ENCODE measurements at places on chromosomes 7 and 10. TPM values are rescaled to one million over a fixed set of nuclear protein-coding genes. Genes with fewer than 3 reads are reported as not detected.

- no peak for DNase-seq
These were observed 54.9 kb downstream of the AHCYL2 start for GRCh38 chr7:129279757-129280156.

GRCh38 chr7:80589631-80590030, 48.8 kb upstream of the CD36 start:
- DNase-seq: no peak

The LIPJ gene
- not detected for total RNA-seq

DNA sequence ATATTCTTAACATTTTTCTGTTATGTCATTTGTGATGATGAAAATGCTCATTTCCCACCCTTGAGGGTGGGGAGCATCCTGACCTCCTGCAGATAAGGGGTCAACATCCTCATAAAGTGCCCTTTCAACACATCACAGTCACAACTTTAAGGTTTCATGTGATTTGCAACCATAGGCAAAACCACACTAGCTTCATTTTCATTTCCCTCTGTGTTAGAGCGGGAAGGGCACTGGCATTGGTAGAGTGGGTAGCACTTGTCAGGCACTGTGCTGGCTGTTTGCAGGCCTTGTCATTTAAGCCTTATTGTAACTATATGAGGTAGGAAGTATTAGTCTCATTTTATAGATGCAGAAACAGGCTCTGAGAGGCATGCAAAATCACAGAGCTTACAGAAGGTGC, 39.8 kb downstream of the PSMC2 start:
- no peak for DNase-seq

The MBL2 gene
- not detected for total RNA-seq

DNA sequence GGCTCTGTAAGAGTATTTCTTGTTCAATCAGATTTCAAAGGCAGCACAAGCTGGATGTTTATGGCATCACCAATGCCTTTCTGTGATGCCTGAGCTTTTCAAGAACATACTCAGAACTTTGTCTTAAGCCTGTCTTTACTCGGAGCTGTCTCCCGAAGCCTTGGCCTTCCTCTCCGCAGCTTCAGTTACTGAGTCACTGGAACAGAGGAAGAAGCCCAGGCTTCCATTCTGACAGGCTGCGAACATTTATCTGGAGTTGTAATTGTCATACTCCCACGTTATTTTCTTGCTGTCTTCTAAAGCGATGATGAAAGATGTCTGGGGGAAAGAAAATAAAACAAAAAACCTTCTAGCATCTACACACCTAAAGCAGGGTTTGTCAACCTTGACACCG, 43.9 kb downstream of the GRK5 start:
- no peak for DNase-seq

DNA sequence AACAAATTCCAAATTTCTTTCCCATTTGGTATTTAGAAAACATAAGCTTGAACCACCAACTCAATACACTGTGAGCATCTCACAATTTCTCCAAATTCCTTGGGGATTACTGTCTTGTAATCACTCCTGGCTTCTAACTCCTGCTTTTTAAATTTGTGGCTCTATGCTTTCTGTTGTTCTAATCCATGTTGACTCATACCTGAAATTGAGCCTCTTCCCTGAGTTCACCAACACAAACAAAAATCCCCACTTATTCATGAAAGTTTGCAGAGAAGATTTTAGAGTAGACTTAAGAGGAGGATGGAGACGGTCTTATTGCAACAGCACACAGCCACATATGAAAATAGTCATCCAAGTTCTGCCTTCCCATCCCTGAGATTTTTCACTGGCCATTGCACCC, 252.5 kb downstream of the PTEN start:
- DNase-seq: no peak

The C7orf33 gene
- not detected for total RNA-seq

DNA sequence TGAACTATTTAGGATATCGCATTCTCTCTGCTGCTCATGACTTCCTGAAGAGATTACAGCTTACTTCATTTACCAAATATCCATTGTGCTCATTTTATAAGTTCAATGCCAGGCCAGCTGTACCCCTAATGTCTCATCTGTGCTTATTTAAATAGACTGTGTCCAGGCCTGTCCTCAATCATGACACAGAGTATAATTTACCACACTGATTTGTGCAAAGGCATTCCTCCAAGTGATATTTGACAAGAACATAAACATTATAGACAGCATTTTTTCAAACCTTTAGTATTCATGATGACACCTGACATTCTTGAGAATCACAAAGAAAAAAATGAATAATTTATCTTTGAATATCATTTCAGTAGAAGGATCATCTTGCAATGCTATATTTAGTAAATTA, 260.1 kb upstream of the SEMA3D start:
- DNase-seq: no peak

DNA sequence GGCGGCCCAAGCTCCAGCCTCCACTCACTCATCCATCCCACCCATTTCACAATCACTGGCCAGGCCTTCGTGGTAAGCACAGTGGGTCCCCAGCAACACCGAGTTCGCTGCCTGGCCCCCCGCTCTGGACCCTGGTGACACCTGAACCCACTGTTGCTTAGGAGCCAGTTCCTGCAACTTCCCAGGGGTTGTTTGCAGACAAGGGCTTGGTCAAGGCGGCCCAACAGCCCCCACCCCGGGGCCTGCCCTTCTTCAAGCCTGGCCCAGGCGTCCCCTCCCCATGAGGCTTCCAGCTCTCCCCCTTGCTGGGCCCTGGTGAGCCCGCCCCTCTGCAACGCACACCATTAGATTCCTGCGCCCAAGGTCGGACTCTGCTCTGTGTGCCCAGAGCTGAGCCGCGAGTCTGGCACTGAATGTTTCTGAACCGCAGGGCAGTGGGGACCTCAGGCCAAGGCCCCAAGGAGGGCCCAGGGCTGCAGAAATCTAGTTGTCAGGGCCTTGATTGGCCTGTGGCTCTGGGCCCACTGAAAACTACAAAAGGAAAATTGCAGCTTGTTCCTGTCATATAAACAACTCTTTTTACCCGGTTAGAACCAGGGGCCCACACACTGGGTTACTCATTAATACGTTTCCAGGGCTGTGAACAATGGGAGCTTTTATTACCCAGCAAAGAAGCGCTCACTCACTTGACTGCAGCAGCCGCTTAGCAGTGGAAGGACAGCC, 2.1 kb upstream of the COX19 start:
- DNase-seq: no peak

The PRXL2A gene
- total RNA-seq: 15.3 TPM

The NKX1-2 gene
- total RNA-seq: not detected

GRCh38 chr10:59360605-59361405, 1.5 kb downstream of the FAM13C start:
- DNase-seq: no peak

- no peak for DNase-seq
These were observed 4.0 kb downstream of the GNGT1 start for GRCh38 chr7:93910076-93910994.

- no peak for DNase-seq
These were observed 381.4 kb downstream of the DGKB start for GRCh38 chr7:14521183-14521582.

GRCh38 chr10:103166523-103166922, 26.5 kb downstream of the NT5C2 start:
- DNase-seq: no peak

DNA sequence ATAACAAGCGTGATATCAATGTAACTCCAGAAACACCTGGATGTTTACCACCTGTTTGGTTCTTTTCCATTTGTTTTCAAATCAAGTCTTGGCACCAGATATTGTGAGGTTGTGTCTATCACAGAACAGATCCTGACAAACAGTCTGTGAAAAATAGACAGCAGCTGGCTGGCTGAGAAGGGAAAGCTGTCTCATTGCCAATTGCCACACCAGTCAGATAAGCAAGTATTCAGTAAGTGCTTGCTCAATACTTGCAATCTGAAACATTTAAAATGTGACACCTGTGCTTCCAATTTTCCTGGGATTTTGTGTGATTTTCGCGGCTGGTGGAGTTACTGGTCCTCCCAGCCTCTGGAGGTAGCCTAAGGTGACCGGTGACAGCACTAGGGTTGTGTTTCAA, 147.9 kb upstream of the MYO3A start:
- no peak for DNase-seq

The OGDH gene
- 113 TPM for total RNA-seq

The GPR15LG gene
- not detected for total RNA-seq

- no peak for DNase-seq
These were observed 172.0 kb upstream of the NOBOX start for GRCh38 chr7:144575456-144575855.

- DNase-seq: no peak
These were observed 30.2 kb downstream of the DHTKD1 start for GRCh38 chr10:12098966-12099365.

The INHBA gene
- total RNA-seq: not detected

The OR2A2 gene
- not detected for total RNA-seq

GRCh38 chr10:88150339-88150738, 286.9 kb downstream of the PTEN start:
- no peak for DNase-seq

DNA sequence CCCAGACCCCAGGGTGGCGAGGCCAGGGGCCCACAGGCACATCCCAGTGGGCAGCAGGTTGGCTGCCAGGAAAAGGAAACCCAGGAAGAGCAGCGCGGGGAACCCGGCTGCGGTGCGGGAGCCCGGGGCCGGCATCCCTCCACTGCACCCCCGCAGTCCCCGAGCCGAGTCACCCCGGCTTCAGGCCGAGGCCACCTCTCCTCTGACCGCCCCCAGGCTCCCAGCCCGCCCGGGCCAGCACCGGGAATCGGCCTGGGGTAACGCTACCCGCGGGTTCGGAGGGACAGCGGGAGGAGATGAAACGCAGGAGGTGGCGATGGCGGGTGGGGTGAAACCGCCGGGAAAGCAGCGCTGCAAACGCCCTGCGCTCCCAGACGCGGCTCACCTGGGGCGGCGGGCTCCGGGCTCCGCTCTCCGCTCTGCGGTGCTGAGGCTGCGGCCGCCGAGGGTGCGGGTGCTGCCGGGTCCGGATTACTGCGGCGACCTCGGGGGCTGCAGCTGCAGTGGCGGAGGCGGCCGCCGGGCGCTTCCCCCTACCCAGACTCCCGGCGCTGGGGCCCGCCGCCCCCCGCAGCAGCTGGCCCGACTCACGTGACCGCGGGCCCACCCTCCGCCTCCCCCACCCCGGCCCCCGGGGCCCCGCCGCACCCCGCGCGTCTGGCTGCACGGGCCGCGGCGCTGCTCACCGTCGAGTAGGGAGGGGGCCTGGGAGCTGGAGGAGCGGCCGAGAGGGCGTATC, at the start of gene SCRN1:
SCRN1 (minus strand) TSS at position 545 of the 739 bp plus-strand sequence. CDS start 20,734 bp downstream, outside the sequence.
- DNase-seq: peak; percentile 31

The NUDT5 gene
- 94.8 TPM for total RNA-seq

The ST8SIA6 gene
- not detected for total RNA-seq

DNA sequence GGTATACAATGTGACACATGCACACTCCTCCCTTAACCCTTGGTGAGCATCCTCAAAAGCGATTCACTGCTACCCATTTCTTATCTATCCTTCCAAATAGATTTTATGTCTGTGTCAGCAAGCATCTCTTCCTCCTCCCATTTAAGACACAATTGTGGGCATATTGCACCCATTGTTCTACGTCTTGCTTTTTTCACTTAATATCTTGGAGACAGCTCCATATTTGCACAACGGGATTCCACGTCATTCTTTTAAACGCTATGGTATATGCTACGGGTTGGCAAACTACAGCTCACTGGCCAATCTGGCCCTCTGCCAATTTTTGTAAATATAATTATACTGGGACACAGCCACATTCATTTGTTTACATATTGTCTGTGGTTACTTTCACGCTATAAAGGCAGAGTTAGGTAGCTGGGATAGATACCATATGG, 88.6 kb downstream of the RNF216 start:
- DNase-seq: no peak

The MCM7 gene
- 375 TPM for total RNA-seq

- peak; percentile 59 for DNase-seq
These were observed 144.7 kb downstream of the PFKFB3 start for GRCh38 chr10:6347391-6347951.

DNA sequence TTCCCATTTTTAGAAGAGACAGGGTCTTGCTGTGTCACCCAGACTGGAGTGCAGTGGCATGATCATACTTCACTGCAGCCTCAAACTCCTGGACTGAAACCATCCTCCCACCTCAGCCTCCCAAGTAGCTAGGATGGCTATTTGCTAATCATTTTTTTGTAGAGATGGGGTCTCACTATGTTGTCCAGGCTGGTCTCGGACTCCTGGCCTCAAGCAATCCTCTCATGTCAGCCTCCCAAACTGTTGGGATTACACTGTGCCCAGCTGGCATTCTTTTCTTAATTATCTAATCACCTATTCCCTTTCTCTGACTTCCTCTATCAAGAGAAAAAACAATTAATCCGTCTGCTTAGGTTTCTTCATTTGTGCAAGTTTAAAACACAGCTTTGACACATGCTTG, 172.5 kb upstream of the TRIM24 start:
- no peak for DNase-seq
